NCI-H2227 treated with DMSO at 0.1 percent for 48 hours (cell line): ENCODE measurements at places on chromosomes 3 and 15.

GRCh38 chr3:25433106-25433505 lies 5.0 kb downstream of the RARB start:
- no peak for DNase-seq

- DNase-seq = no peak
Observed at GRCh38 chr3:115524549-115524948, 98.8 kb upstream of the GAP43 start.

DNA sequence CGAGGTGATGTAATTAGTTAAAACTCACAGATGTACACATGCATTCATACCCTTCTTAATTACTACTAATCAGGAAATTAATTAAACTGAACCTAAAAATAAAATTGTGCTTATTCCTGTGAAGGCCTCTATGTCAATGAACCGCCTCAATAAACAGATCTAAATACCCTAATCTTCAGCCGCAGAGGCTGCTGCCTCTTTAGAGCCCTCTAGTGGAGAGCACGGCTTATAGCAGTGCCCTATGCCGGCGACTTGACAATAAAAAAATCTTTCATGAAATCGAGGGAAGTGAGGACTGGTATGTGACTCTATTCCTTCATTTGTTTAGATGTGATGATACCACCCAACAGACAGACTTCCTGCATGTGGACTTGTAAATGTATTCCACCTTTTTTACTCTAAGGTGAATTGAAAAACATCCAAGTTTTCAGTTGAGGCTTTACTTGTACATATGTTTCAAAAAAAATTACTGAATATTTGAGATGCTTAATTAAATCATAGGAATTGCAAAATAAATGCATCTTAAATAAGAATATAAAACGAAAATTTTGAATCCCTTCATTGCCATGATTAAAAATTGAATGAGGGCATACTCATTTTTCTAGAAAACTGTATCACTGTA lies 8.3 kb upstream of the EPHA3 start:
- DNase-seq = no peak

GRCh38 chr3:155372281-155372680 lies 78.8 kb upstream of the STRIT1 start:
- no peak for DNase-seq

DNA sequence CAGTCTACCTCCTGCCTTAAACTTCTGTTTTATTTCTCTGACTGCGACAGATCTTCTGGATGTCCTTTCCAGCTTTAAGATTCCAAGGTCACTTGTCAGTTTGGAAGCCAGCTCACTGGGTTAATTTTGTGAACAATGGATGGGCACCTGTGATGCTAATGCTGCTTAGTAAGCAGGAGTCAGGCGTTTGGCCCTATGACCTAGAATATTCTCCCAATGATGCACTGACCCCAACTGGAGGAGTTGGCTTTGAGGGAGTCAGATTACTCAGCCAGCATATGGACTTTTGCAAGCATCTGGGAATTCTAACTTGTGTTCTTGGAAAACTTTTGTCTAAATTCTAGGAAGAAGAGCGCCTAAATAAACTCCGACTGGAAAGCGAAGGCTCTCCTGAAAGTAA lies 28.1 kb downstream of the HACD3 start:
- DNase-seq = no peak

DNA sequence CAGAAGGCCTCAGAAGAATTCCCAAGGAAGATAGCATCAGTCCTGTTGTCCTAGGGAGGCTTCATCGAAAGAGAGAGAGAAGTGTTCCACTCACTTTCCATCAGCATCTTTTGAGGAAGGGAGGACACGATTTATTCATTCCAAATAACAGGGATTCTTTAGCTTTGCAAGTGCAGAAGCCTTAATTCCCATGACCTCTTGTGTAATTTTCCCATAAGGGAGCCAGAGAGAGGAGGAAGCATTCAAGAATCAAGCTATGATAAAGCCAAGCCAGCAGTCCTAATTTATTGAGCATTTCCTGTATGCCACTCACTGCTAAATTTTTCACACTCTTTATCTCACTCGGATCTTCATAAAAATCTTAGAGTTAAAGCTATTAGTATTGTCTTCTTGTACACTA lies 169.7 kb upstream of the MITF start:
- no peak for DNase-seq

GRCh38 chr3:177448987-177449359 lies 251.7 kb upstream of the TBL1XR1 start:
- no peak for DNase-seq

DNA sequence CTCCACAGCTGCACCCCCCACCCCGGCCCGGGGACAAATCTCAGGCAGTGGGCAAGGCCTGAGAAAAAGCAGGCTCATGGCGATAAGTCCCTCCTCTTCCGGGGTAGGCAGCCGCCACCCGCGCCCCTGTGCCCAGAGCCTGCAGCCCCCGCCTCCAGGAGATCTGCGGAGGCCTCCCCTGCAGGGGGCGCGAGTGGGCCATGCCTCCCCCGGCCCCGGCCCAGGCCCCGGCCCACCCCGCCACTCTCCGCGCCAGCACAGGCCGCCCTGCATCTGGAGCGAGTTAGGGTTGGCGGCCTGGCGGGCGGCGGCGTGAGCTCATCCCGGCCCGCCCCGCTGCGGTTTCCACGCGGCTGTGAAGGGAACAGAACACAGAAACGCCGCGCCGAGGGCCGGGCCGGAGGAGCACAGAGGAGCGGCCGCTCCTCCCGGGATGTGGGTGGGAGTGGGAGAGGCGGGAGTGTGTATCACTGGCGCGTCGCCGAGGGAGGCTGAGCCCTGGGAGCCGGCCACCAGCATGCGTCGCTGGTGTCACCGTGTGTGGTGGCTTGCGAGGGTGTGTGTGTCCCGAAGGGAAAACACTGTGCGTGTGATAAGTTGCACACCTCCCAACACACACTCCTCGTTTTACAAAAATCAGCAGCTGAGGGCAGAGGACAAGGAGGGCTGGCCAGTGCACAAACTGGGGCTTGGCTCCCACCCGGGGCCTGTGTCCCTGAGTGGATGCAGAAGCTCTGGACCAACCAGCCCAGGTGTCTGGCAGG lies 17.2 kb downstream of the MYL3 start:
- peak; percentile 13 for DNase-seq

DNA sequence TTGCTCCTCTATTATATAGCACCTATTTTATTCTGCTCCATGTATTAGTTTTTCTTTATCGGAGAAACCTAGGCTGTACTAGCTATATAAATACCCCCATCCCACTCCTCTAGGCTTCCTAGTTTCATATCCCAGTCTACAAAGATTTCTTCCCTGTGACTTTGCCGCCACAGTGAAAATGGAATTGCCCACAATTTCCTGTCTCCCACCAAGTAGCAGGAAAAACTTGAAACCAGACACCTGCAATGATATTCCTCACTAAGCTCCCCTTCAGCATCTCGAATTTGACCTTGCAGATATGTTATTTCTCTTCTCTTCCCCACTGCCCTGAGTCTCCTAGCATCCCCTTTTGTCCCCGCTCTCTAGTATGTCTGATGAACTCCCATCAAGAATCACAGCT lies 685.8 kb upstream of the CCDC54 start:
- no peak for DNase-seq

GRCh38 chr3:44923632-44924456 lies 49.4 kb downstream of the TGM4 start:
- DNase-seq = no peak

- peak; percentile 42 for DNase-seq
Observed at GRCh38 chr15:69170597-69170996, 10.2 kb downstream of the GLCE start.

GRCh38 chr3:57004229-57004628 lies 56.2 kb upstream of the SPATA12 start:
- DNase-seq = no peak

DNA sequence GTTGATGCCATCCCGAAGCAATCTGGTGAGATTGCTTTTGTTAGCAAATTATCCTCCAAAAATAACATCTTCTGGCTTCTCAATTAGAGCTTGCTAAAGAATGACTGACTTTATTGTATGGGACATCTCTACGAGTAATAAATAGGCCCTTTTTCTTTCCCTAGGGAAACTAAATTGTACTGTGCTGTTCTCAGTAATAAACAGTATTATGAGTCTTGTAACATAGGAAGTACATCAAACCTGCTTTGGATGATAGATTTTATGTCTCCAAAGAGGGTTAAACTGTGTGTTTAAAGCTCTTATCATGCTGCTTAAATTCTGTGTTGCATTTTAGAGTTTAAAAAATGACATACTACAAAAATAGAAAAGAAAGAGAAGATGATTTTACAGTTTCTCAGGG lies 153.4 kb upstream of the THRB start:
- no peak for DNase-seq

DNA sequence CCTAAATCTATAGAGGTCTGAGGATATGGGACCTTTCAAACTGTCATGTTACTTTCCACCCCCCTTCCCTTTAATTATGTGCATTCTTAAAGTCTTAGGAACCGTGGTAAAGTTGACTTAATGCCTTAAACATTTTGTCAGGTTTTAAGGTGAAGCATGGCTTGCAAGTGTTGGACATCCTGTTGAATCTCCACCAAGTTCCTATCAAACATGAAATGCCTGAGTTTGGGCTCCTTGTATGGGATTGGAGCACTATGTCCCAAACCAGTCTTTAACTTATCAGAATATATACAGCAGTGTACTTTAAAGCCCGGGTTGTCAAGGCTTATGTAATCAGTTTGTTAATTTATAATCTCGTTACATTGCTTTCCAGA lies 1.1 kb downstream of the SNRK start:
- DNase-seq = no peak

- DNase-seq = no peak
Observed at GRCh38 chr3:49269443-49270155, 7.4 kb downstream of the C3orf62 start.

DNA sequence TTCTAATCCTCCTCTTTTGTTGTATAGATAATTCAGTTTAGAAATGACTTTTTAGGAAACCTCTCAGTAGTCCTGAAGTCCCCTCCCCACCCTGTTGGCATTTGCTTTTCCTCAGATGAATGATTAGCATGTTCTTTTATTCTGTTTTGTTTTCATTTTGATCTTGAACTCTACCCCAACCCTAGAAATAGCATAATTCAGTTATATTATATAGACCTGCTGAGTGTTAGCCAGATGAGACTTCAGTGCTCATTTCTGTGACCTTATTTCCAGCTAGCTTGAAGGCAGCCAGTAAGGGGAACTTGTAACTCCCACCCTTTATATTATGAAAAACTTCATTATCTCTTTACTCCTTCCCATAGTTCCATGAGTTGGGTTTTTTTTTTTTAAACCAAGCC lies 41.2 kb downstream of the SNRK start:
- no peak for DNase-seq

DNA sequence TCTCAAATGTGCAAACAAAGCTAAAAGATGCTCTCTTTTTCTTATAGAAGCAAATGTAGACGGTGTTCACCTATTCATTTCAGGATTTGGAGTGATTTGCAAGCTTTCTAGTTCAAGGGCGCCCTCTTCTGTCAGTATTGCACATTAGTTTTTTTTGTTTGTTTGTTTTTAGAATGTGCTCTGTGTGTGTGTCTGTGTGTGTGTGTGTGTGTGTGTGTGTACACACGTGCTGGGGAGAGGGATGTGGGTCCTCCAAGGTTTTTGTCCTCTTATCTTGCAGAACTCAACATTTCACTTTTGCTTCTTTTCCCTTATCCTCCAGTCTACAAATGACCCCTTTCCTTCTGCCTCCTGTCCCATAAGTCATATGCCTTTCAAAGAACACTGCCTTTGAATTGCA lies 23.5 kb downstream of the DNAH1 start:
- DNase-seq = peak; percentile 80

DNA sequence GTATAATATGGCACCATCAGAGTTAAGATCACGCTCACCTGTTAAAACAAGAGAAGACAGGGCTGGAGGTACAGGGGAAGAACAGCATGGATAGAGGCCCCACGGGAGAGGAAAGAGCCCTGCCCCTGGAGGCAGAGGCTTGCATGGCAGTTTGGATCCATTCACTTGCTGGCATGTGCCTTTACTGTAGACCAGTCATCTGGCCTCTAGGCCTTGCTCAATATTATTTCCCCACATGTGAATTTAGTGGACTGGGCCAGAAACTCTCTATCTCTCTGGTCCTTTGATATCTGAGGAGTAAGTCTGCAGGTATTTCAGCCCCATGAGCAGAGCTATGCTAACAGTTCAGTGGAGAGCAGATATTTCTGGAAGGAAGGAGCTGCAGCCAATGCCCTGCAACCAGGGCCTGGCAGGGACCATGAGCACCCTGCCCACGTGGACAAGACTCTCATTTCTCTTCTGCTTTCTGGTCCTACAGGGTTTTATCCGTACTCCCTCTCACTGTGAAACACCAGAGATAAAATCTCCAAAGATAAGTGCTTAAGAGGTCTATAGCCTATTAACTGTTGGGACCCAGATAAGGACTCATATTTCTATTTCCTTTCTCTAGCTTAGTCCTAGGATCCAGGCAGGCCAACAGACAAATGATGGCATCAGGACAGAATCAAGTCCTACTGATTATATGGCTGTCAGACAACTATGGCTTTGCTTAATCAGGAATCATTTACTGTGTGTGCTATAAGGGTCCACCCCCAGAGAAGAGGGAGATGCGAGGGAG lies 65.0 kb downstream of the CLDN11 start:
- no peak for DNase-seq

DNA sequence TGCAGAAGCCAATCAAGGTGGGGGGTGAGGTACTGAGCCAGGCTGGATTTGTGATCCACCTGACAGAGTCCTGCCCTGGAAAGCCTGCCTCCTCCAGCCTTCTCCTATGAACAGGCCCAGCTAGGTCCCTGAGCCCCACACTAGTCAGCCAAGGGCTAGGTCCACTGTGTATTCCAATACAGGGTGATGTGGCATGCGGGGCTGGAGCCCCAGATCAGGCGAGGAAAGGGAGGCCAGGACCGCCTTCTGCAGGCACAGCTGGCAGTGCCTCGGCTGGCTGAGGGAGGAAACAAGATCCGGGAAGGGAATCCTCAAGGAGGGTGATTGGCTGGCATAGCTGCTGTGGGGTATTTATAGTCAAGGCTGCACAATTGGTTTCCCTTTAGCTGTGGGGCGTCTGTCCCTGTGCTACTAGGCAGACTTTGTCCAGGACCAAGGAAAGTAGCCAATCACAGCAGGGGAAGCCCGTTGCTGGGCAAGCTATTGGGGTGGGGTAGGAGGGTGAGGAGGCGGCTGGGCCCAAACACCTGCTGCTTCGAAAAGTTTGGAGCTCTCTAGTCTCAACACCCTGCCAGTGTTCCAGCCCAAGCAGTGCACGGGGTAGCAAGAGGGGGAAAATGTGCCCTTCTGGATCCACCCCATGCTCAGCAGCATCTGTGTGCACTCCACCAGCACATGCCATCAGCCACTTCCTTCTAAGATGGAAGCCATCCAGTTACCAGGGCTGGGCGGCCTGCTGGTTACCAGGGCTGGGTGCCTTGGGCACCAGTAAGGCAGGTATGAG lies 5.9 kb downstream of the KY start:
- DNase-seq = no peak

DNA sequence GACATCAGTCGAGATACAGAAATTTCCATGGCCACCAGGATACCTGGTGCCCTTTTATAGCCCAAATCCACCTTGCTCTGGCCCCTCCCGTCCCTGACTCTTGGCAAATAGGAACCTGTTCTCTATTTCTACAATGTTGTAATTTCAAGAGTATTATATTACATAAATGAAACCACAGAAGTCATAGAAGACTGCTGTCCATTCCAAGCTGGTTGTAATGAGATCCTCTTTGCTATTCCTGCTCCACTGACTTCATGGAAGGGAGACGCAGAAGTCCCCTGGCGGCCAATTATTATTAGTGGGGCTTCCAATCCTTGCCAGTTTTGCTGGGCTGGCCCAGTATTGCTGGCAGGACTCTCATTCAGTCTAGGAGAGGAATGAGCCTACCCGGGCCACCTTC lies 26.6 kb downstream of the DCP1A start:
- DNase-seq = no peak
